ENCODE measurements at places on chromosomes 6 and 20.

DNA sequence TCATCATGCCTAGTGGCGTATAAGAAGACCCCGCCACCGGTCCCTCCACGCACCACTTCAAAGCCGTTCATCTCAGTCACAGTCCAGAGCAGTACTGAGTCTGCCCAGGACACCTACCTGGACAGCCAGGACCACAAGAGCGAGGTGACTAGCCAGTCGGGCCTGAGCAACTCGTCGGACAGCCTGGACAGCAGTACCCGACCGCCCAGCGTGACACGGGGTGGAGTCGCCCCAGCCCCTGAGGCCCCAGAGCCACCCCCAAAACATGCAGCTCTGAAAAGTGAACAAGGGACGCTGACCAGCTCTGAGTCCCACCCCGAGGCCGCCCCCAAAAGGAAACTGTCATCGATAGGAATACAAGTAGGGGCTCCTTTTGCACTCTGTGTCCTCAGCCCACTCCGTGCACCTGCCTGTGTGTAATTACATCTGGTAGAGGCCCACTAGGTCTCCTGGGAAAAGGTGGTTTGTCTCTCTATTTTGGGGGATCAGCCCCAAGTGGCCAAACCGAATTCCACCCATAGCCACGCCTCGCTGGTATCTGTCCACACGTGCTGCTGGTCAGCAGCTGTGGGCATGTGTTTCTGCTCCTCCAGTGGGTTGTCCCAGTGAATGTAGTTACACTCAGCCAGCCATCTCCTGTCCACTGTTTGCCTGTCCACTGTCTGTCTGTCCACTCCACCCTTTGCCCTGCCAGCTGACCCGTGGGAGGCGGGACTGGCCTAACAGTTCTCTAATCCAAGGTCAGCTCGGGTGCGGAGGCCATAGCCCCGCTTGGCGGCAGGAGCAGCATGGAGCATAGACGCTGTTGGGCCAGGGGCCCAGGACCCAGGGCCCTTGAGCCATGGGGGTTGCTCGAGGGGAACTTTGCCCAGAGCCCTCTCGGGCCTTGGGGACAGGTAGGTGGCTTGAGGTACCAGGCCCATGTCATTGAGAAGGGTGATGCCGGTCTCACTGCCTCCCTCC lies 44.3 kb upstream of the MYL9 start:
- no peak for DNase-seq

DNA sequence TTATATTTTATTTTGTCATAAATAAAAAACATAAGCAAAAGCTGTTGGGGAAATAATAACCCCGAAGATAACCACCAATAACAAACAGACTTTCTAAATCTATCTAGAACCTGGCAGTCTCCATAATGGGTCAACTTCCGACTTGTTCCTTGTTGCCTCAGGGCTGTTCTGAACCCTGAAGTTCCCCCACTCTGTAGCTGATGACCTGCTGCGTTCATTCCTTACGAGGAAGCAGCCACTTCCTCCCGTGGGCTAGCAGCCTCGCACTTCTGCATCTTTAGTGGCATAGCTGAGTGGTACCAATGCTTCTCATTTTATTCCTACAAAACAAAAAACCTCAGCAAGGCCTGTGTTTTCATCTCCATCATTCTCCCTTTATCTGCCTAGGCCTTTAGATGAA lies 103.0 kb downstream of the PLEKHG1 start:
- no peak for DNase-seq

GRCh38 chr6:157265635-157266034 lies 57.7 kb downstream of the TMEM242 start:
- DNase-seq: no peak

GRCh38 chr6:104642871-104643270 lies 216.8 kb downstream of the HACE1 start:
- DNase-seq: peak; percentile 14

DNA sequence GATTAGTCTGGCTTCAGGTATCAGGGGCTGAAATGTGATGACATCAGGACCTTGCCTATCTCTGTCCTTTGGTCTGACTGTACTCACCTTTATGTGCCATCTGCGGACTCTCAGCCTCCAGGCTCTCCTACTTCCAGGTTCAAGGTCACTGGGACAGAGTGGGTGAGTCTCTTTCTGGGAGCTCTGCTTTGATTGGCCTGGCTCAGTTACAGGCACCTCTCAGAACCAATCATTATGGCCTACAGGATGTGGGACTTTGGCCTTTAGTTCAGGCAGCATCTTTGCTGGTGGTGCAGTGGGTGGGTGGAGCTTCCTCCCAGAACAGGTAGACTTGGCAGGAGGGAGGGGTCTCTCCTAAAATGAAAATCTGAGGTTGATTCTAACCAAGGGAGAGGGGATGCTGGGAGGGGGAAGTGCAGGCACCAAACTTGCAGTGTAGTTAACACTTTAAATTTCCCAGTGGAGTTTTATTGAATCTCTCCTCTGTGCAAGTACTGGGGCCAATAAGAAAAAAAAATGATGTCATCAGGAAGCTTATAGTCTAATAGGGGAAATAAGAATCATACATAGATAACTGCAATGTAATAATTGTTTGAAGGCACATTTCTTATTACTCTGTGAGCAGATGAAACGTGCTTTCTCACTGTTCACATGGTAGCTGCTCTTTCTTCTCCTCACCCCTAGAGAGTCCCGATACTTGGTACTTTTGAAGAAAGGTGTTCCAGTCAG lies 53.4 kb downstream of the SLC24A3 start:
- peak; percentile 23 for DNase-seq

DNA sequence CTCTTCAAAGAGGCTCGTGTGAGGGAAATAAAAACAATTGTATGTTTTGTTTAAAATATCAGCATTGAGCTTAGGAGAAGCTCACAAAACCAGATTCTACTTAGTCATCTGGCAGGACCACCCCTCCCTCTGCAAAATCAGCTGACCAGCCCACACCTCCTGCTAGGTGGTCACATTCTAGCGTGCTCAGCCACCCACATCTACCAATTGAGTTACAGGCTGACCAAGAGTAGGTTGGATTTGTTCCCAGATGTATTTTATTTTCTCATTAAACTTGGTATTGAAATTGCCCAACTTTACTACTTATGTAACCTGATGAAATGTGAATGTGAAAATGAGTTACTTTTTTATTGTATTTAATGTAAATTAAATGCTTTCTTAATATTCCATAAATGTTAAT lies 56.2 kb downstream of the SLC22A2 start:
- peak; percentile 35 for DNase-seq

Measured in MCF 10A (cell line).